Stimulated activated naive B cell treated with anti-CD40 and anti-IgM and Interleukin-4, amounts not matched to agents 10 μg/mL and 1 μg/mL and 100 μg/mL, for 72 hours (primary cell): ENCODE measurements at places on chromosomes 2 and 18.

GRCh38 chr2:230492107-230492506, 76.1 kb downstream of the SP100 start:
- DNase-seq = no peak

DNA sequence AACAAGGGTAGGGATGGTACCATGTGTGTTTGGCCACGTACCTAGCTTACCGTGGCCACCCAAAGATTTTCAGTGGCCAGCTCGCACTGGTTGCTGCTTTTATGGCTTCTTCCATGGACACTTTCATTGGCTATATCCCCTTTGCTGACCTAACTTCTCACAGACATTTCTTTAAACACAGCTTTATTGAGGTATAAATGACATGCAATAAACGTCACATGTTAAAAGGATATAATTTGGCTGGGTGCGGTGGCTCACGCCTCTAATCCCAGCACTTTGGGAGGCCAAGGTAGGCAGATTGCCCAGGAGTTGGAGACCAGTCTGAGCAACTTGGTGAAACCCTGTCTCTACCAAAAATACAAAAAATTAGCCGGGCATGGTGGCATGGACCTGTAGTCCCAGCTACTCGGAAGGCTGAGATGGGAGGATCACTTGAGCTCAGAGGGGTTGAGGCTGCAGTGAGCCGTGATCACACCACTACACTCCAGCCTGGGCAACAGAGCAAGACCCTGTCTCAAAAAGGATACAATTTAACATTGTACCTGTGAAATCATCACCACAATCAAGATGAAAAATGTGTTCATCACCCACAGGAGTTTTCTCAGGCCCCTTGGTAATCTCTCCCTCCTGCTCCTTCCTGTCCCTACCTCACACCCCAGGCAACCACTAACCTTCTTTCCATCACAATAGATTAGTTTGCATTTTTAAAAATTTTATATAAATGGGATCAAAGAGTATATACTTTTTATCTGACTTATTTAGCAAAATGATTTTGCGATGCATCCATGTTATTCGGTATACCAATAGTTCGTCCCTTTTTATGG, 127.8 kb upstream of the PPP1CB start:
- no peak for DNase-seq

DNA sequence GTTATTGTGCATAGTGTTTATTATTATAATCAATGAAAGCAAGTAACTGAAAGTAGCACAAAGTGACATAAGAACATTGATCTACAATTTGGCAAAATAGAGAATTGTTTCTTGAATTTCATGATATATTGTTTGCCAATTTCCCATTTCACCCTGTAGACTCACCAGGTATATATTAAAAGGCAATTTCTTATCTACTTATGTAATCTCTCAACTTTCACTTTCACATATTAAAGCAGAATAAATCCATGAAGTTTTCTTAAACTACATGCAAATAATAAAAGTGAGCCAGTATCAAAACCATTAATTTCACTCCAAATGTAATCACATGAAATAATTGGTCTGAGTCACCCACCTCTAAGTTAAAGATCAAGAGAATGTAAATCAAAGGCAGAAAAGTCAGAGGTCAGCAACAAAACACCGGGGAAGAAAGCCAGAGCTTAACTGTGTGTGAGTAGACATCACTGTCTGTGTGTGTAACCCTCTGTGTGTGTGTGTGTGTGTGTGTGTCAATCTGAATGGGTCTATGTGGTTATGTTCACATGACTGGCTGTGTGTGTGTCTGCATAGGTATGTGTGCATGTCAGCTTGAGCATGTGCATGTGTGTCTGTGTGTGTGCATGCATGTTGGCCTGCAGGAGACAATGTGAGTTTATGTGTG, 44.1 kb downstream of the ZNF385B start:
- no peak for DNase-seq

DNA sequence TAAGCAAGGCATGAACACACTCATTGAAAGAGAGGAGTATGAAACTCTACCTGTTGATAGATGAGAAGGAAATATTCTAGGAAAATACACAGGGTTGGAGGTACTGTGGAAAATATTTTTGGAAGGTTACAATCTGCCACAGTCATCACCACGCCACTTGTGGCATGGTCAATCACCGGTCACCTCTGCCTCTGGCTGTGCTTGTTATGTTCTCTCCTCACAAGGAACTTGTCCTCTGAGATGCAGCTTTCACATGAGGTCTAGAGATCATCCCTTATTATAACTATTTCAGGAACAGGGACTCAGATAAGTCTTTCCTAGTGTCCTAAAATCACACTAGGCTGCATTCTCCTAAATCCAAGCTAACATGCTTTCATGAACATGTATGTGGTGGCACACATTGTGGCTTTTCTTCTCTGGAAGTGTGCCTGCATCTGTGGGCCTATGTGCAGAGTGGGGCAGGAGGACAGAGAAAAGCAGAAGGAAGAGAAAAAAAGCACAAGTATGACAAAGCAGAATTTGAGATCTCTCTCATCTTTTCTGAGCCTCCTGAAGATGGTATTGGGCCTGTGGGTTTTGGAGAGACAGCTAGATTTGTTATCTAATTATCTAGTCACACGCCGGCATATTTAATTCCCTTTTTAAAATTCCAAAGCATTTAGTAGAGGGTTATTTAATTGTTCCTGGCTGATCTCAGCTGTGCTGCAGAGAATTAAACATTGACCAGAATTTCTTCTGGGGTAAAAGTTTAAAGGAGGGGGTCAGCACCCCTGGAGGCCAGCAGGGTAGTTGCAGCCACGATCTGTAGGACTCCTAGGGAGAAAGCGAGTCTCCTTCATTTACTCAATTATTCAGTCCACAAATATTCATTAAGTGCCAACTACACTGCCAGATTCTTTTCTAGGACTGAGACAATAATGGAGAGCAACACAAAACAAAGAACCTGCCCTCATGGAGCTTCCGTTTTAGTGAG, 294.6 kb downstream of the RDH14 start:
- DNase-seq = no peak

GRCh38 chr2:136809998-136810397, 44.7 kb downstream of the THSD7B start:
- no peak for DNase-seq

DNA sequence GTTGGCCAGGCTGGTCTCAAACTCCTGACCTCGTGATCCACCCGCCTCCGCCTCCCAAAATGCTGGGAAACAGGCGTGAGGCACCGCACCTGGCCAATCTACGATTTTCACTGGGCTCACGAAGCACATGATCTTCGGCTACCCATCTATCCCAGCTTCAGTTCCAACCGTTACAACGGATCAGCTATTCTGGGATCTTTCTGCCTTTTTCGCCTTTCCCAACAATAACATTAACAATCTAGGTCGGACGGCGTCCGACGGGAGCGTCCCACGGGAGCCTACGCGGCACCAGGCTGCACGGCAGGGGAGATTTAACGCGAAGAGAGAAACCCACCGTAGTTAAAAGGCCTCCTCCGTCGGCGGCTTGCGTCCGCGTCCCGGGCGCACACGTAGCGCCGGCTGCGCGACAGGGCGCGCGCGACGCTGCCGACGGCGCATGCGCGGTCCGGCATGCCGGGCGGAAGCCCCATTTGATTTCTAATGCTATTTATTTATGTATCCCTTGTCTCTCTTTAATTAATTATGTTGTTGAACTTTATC, at the start of gene MSL3B:
TSS of gene MSL3B (minus strand) at position 394 of the 540 bp plus-strand sequence.
- peak; percentile 51 for DNase-seq

- no peak for DNase-seq
These were observed 71.4 kb downstream of the TRIB2 start for GRCh38 chr2:12787891-12788801.

DNA sequence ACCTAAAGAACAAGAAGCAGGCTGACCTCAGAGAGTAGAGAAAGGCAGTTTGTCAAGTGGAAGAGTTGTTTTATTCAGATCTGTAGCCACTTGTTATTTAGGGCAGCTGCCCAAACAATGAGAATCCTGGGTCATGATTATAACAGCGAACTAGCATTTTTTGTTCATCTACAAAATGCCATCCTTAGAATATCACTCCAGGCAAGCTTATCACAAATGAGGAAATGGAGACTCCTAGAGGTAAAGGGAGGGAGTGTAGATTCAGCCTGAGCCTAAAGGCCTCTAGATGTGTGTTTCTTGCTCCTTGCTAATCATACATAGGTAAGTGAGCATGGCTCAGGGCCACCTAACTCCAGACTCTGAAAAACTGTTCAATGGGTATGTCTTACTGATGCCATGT, 126.1 kb downstream of the HNMT start:
- no peak for DNase-seq

- no peak for DNase-seq
These were observed 11.6 kb upstream of the OLA1 start for GRCh38 chr2:174259981-174260380.
